NCI-H1092 treated with DMSO at 0.1 percent for 48 hours (cell line): ENCODE measurements at places on chromosomes 12 and 14.

DNA sequence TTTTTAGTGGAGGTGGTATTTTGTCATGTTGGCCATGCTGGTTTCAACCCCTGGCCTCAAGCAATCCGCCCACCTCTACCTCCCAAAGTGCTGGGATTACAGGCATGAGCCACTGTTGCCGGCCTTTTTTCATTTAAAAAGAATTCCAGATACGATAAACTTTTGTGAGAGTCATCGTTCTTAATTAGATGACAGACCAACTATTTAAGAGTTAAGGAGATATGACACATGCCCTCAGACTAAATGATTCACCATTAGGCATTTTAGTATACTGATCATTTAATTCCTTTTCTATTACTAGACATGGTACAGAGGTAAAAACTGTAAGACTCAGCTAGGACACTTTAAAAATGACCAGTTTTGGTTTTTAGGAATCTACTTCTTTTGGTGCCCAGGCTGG, 2.4 kb downstream of the ANKRD13A start:
- no peak for DNase-seq

DNA sequence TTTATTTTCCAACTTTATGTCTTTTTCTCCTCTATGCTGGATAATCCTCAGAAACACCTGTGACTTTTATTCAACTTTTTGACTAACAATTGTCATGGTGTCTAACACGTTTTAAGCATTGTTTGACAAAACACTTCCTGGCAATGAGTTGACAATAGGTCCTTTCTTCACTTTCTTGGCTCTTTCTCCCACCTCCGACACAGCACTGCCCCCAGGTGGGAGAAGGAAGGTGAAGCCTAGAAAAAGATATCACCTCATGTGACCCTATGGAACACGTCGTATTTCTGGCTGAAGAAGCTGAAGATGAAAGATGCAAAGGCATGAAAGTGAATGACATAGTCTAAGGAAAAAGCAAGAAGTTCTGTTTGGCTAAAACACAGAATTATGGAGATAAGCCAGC, 430.0 kb downstream of the ETNK1 start:
- peak; percentile 6 for DNase-seq

DNA sequence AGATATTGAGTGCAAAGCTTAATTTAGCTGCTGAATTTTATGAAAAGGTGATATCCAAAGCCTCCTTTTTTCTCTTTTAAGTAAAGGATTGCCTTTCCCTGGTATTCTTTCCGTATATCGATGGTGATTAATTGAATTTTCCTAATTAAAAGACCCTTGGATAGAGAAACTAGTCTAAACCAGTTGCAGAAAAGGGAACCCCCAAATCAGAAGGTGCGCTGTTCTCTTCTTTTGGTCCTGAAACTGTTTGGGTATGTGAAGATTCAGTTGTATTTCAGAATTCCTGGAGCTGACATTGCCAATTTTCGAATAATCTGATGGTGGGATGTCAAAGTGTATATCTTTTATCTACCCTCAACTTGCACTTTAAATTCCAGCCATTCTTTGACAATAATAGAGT, 1.9 kb downstream of the GPHN start:
- DNase-seq: no peak

- DNase-seq: peak; percentile 77
Observed at GRCh38 chr12:48105321-48105866, 485 bp downstream of the SENP1 start.

- DNase-seq: no peak
Observed at GRCh38 chr12:68699486-68699885, 12.7 kb downstream of the NUP107 start.

- no peak for DNase-seq
Observed at GRCh38 chr12:92385296-92385695, 239.7 kb upstream of the BTG1 start.
